Stimulated activated CD4-positive, alpha-beta T cell treated with anti-CD3 and anti-CD28 coated beads, Interleukin-4, amount 100 ng/mL, for 24 hours (primary cell): ENCODE measurements at places on chromosomes 6 and 20.

DNA sequence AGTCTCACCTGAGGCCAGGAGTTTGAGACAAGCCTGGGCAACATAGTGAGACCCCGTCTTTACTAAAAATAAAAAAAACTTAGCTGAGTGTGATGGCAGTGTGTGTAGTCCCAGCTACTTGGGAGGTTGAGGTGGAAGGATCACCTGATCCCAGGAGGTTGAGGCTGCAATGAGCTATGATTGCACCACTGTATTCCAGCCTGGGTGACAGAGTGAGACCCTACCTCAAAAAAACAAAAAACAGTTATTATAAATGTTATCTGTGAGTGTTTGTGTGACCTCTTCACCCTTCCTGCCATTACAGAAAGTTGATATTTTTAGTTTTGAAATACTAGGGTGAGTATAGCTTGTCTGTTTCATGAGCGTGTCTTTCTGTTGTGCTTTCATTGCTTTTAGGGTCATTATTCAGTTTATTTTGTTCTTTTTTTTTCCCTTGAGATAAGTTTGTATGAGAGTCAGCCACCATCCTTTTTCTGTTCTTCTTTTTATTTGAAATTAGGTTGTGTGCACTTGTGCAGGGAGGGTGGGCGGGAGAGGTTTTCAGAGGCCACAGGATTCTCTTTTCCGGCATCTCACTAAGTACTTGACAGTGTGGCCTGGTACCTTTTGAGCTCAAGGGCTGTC, 26.2 kb downstream of the CDYL start:
- no peak for DNase-seq

GRCh38 chr20:51733070-51733469, 35.1 kb downstream of the ATP9A start:
- no peak for DNase-seq

DNA sequence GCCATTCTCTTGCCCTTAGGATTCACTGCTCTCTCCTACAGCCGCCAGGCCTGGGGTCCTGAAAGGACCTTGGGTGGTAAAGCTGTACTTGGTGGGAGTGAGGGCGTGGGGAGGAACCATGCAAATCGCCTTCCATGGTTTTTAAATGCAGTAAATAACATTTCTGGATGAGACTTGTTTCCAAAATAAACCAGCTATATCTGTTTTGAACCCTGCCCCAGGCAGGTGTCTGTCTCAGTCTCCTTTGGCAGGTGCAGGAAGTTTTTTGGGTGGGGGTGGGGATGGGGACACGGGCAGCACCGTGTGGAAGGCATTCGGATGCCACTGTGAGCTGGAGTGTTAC, 14.3 kb downstream of the ITPA start:
- no peak for DNase-seq

- DNase-seq = no peak
These were observed 403.8 kb upstream of the SOX4 start for GRCh38 chr6:21189759-21190158.

- no peak for DNase-seq
These were observed 84.7 kb downstream of the TASP1 start for GRCh38 chr20:13554076-13554475.

- no peak for DNase-seq
These were observed 647.8 kb upstream of the SLC35B3 start for GRCh38 chr6:9083108-9083507.

- no peak for DNase-seq
These were observed 43.0 kb upstream of the PKHD1 start for GRCh38 chr6:52130440-52130839.

GRCh38 chr6:106976270-106976669, 1.7 kb upstream of the CD24 start:
- no peak for DNase-seq

DNA sequence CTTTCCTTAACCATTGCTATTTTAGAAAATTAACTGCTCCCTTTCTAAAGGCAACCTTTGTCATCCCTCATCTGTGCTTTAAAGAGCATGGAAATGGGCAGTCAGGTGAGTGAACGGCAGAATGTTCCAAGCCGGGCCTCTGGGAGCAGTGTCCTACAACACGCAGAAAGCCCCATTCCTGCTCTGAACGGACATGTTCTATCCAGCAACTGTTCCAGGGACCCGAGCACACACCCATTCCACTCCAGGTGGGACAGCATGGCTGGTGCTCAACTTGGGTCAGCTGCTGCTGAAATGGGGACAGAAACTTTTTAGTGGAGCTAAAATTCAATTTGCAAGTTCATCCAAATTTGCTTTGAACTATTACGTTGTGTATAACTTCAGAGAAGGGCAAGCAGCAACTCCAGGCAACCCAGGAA, 26.7 kb downstream of the DIDO1 start:
- no peak for DNase-seq

DNA sequence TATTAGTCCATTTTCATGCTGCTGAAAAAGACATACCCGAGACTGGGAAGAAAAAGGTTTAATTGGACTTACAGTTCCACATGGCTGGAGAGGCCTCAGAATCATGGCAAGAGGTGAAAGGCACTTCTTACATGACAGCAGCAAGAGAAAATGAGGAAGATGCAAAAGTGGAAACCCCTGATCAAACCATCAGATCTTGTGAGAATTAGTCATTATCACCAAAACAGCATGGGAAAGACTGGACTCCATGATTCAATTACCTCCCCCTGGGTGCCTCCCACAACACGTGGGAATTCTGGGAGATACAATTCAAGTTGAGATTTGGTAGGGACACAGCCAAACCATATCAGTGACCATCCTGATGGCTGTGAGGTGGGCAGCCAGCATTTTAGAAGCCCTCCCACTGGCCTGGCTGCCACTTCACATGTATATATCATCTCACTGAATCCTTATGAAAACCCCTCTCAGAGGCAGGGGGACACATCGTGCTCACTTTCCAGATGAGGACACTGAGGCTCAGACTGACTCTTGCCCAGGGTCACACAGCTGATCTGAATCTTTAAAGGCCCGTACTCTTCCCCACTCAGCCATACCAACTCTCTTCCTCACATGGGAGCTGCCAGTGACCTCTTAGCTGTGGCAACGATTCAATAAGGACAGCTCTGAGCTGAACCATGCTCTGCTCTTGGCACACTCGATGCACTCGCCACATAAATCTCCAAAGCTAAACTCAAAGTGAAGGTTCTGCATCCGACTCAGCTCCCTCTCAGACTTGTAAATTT, 25.7 kb downstream of the BMP7 start:
- no peak for DNase-seq

- DNase-seq = no peak
These were observed 121.6 kb upstream of the ECI2 start for GRCh38 chr6:4256969-4257368.

DNA sequence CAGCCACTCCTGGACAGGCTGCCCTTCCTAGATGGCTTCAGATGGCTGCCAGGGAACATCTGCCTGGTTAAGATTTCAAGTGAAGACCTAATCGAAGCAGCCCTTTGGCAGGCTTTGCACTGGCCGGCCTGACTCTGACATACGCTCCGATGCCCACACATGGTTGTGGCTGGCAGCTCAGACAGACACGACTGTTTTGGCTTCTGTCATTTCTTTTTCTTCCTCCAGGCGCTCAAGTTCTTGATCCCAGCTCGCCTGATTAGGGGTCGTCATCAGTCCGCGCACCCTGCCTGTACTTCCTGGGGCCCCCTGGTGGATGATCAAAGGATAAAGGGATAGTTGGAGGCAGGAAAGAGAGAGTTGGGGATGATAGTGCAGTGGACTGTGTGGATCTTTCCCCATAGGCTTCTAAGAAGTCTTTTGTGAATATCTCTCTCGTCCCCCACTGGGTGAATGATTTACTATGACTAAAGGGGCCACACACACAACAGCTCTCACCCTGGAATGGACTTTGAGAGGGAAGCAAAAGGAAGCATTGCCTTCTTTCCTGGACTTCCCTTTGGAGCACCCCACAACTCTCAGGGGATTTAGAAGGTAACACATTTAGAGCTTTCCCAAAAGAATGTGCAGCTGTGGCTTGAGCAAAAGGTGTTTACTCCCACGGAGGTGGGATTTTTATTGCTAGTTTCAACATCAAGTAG, 21.4 kb upstream of the TRAM2 start:
- peak; percentile 29 for DNase-seq
